Stimulated activated naive CD8-positive, alpha-beta T cell treated with anti-CD3 and anti-CD28 coated beads, Interleukin-15, Interleukin-2, amounts not matched to agents 100 U/mL and 50 U/mL, for 24 hours (primary cell): ENCODE measurements at places on chromosomes 16 and 17.

GRCh38 chr17:53150101-53150698 is 672.5 kb upstream of the KIF2B start:
- no peak for DNase-seq

DNA sequence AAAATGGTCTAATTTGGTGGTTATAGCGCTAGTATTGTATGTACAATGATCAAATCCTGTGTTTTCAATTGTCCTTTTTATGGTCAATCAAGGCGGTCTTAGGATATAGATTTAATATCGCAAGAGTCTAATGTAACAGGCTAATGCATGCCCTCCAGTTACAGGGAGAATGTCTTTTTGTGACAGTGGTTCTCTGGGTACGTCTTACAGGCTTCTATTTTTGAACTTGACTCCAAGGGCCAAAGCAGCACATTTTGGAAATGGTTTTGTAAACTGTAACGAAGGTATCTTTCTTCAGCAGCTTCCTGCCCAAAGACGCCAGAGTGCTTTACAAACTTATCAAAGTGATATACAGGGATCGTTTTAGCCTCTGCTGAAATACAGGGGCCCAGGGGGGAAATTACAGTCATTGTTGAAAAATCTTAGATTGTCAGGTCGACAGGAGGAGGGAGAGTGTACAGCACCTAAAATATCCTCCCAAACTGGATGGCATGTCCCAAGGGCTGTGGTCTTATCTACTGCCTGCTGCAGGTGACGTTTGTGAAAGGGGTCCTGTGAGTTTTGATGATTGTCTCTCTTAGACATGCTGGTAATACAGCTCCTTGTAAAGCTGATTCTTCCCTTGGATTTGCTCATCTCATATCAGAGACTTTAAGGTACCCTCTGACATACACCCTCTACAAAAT is 288.5 kb downstream of the CDH13 start:
- no peak for DNase-seq

DNA sequence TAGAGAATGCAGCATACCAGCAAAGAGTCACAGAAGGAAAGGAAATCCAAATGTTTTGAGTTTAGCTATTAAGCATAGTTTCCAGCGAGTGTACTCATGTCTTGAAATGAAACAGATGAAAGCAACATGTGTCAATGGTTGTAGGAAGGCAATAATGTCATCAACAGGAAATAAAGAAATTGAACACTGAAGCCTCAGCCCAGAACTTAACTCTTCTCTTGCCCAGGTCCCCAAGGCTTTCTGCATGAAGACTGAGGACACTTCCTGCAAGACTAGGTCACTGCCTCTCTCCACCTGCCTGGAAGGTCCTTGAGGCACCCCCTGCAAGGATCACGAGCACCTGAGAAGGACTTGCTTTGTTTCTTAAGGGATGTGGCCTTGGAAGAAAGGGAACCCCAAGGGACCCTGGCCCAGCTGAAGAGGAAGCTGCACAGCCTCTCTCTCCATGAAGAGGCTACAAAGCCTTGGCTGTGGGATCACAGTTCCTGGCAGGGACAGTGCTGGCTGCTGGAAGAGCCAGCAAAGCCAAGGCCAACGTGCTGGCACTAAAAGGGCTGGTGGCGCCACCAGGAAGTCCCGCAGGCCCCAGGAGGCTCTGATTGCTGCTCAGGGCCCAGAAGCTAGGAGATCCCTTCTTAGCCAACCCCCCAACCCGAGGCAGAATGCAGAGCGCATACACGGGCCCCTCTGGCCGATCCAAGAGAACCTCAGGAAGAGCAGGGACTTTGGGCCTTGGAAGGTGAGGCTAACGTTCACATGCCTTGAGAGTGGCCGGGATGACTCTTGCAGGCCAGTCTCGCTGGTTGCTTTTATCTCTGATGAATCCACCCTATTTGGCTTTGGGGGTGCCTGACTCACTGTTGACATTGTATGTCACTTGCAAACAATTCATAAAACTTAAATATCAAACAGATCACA is 23.4 kb upstream of the AXIN2 start:
- DNase-seq = no peak

GRCh38 chr17:74759941-74760340 is 11.5 kb downstream of the NHERF1 start:
- DNase-seq = no peak

DNA sequence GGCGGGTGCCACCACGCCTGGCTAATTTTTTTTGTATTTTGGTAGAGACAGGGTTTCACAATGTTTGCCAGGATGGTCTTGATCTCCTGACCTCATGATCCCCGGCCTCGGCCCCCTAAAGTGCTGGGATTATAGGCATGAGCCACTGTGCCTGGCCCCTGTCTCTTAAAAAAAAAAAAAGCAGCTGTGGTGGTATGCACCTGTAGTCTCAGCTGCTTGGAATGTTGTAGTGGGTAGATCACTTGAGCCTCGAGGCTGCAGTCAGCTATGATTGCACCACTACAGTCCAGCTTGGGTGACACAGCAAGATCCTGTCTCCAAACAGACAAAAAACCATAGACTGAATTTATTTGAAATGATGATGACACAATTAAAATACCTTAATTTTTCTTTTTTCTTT is 24.3 kb downstream of the CDK12 start:
- no peak for DNase-seq

GRCh38 chr17:9290226-9290613 is 268.9 kb downstream of the NTN1 start:
- DNase-seq = no peak

- DNase-seq = no peak
Measured at GRCh38 chr17:50935221-50935995, 69.3 kb upstream of the TOB1 start.

- no peak for DNase-seq
Measured at GRCh38 chr17:49873466-49873865, 25.6 kb upstream of the TAC4 start.
